Thoracic aorta (tissue), 2 donors: ENCODE measurements at places on chromosomes 12 and 14. TPM values are rescaled to one million over a fixed set of nuclear protein-coding genes. Genes with fewer than 3 reads are reported as not detected.

DNA sequence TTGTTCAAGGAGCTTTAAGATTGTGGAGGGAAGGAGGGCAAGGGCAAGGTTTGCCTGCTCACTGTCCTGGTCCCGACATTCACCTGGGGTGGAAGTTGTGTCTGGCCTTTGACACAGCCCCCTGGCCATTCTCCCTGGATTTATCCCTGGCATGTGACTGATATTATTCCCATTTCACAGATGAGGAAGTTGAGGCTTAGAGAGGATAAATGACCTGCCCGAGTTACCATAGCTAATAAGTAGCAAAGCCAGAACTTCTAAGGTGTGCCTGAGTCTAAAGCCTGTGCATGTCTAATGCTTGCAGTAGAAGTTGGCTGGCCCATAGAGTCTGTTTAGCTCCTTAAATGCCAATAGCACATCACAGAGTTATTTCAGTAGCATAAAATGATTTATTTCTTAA, 720 bp upstream of the FGF6 start:
- no peak for DNase-seq

DNA sequence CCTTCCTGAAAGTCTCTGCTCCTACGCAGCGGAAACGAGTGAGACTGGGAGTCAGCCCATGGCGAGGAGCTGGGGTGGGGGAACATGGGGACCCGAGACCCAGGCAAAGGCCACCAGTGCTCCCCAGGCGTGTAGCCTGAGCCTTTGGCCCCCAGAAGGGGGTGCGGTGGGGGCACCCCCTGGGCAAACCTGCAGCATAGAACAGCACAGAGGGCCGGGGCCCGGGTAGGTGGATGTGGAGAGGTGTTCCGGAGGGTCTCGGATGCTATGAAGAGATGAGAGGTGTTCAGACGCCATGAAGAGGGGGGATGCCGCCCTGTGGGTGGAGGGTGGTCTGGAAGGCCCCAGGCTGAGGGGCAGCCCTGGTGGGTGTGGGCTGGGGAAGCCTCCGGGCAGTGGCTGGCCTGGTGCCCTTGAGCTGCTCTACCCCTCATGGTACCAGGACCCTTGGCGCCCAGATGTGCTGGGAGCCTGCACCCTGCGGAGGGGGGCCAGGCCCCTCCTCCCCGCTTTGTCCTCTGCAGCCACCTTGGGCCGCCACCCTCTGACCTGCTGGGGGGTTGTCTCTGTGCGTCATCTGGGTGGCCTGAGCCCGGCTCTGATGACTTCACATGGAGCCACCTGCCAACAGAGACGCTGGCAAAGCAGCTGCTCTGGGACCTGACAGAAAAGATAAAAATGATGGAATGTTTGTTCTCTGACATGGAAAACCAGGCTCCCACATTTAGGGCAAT, 83.4 kb downstream of the KIF26A start:
- no peak for DNase-seq

- no peak for DNase-seq
Measured at GRCh38 chr12:111099186-111099585, 178.8 kb upstream of the MYL2 start.

DNA sequence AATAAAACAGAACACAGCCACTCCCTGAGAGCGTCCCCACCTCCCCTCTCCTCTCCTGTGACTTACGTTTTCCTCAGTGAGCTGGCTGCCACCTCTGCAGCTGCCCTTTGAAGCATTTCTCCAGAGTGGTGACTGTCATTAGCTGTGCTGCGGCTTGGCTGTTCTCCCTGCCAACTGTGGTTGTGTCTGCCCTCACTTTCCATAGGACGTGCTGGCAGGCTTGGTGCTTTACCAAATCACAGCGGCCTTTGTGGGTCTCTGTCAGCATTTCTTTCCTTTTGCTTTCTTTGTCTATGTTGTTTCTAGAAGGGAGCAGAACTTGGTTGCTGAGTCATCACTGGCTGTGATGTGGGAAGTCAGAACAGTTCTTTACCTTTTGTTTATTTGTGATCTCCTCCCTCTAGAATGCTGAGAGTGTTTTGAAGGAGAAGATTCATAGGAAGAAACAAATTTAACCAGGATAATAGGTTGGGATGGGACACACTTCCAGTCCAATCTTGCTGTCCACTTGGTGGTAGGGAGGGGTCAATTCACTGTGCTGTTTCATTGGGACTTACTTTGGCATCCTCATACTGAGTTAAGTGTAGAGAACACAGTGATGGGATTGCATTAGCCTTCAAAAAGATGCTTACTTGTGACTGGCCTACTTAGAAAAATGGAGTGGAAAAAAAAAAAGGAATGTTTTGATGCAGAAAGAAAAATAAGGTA, 88.2 kb downstream of the TMX1 start:
- no peak for DNase-seq

The PIANP gene
- 4.2 TPM for total RNA-seq

DNA sequence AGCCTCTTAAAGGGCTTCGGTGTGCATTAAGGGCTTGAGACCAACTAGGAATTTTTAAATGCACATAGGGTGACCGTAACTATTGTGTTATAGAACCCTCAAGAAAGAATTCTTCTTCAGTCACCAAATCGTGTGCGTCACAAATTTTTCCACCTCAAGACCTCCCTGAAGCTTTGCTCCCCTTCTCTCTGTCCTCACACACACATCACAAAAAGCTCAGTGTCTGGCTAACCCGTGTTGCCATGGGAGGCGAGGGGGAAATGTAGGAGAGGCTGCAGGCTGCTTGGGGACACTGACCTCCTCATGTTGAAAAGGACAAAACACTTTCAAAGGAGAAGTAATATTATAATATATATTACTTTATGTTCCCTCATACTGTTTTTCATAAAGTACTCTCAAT, 10.6 kb downstream of the SSPN start:
- no peak for DNase-seq

DNA sequence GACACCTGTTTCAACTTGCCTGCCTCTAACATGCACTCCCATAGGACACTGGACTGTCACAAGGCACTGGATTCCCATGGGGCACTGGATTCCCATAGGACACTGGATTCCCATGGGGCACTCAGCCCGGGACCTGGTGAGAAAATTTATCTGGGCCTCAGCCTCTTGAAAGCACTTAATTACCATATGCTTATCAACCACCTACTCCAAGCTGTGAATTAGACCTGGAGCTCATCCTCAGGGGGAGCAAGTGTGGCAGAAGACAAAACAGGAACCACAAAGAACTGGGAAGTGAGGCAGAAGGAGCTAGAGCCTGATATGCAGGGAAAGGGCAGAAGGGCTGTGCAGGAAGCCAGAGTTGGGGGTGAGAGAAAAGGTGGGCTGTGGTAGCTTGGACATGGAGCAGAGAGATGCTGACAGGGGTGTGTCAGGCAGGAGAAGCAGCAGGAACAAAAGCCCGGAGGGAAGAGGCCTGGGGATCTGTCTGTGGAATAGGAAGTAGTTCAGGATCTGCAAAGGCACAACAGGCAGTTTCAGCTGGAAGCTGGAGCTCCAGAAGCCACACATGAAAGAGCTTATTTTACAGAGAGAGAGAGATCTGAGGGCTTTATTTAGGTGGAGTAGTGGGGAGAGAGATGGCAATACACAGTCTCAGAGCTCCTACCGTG, 3.1 kb downstream of the KRT82 start:
- DNase-seq, result no peak

The RNASE3 gene
- not detected for total RNA-seq

The RPL10L gene
- not detected for total RNA-seq

The CYP27B1 gene
- 2.2 TPM for total RNA-seq

DNA sequence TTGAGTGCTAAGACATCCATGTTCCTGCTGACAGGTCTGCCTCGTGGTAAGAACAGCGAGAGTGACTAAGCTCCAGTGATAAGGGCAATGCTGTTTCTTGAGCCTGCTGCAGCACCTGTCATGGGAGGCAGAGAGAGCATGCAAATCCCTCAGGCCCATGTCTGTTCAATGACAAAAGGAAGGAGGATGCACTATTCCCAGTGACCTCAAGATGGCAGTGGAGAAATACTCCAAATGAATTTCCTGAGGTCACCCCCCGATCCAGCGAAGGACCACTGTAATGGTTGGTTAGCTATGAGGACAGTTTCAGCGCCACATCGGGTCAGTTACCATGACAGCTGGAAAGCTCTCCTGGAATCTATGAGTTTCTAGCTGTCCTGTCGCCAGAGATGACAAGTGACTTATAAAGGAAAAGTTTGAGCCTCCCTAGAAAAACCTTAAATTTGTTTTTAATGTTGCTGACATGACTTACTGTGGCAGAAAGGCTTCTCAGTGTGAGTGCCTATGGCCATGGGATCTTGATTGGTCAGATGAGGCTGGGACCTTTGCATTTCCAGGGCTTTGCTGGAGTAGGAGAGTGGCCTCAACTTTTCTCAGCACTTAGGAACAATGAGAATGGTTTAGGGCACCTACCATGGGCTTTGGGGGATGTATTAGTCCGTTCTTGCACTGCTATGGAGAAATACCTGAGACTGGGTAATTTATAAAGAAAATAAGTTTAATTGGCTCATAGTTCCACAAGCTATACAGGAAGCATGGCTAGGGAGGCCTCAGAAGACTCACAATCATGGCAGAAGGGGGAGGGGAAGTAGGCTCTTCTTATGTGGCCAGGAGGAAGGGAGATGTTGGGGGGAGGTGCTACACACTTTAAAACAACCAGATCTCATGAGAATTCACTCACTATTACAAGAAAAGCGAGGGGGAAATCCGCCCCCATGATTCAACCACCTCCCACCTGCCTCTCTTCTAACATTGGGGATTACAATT, 88.0 kb upstream of the TMEM260 start:
- DNase-seq, result no peak

- DNase-seq, result no peak
Measured at GRCh38 chr12:27614386-27614785, 81.9 kb upstream of the REP15 start.

DNA sequence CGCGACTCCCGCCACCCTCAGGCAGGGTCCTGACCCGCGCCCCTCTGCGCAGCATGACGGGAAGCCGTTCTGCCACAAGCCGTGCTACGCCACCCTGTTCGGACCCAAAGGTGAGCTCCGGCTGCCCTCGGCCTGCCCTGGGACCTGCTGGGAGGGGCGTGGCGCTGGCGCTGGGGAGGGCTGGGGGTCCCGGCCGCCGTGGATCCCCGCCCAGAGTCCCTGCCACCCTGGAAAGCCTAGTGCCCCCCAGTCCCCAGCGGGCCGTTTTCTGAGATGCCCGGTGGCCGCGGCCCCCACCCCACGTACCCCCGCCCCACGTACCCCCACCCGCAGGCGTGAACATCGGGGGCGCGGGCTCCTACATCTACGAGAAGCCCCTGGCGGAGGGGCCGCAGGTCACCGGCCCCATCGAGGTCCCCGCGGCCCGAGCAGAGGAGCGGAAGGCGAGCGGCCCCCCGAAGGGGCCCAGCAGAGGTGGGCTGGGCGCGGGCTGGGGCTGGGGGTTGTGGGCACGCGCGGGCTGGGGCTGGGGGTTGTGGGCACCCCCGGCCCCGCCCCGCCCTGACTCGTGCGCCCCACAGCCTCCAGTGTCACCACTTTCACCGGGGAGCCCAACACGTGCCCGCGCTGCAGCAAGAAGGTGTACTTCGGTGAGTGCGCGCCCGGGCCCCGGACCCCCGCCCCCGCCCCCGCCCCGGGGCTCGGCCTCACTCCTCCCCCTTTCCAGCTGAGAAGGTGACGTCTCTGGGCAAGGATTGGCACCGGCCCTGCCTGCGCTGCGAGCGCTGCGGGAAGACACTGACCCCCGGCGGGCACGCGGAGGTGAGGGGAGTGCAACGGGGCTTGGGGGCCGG, 4.0 kb downstream of the CRIP2 start:
- DNase-seq, result no peak

DNA sequence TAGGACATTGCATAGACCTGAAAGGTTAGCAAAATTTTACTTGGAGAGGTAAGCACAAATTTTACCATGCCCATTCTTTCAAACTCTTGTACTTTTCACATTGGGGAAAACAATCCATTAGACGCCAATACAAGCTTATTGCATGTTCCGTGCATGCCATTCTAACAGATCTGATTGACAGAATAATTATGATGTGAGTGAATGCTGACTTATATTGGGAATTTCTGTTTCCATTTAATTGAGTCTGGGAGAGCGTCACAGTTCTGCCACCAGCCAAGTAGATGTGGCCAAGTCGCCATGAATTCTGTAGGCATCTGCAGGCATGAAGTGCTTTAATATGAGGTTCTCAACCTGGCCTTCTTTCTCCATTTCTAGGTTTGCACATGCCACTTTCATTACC, 1097.4 kb downstream of the VRK1 start:
- no peak for DNase-seq

- DNase-seq, result no peak
Measured at GRCh38 chr14:34374998-34375740, 86.9 kb downstream of the SPTSSA start.

- DNase-seq, result no peak
Measured at GRCh38 chr12:31393004-31393550, 67.1 kb upstream of the SINHCAF start.
